ENCODE measurements at places on chromosomes 3 and 15.
A peak's percentile ranks its signal among the peaks of the same experiment; 100 is the strongest.

GRCh38 chr3:138935863-138936740 is 10.8 kb downstream of the FOXL2 start:
- peak; percentile 48 for DNase-seq

DNA sequence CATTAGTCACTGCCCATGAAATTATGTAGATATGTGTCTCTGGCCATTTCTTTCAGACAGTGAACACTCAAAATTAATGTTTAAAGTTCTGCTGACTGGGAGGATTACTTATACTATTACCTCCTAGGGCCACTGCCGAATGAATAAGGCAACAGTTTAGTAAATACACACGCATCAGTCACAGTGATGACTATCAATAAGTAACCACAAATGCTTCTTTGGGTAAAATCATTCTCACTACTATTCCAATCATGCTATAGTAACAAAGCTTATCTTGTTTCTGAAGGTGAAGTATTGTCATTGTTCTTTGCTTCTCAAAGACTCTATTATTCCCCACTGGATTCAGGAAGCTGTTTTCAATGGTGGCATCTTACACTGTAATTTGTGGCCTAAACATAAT is 478.8 kb downstream of the EPHA3 start:
- DNase-seq, result no peak

- no peak for DNase-seq
These were observed 162.3 kb downstream of the GABRG3 start for GRCh38 chr15:27133249-27133648.

DNA sequence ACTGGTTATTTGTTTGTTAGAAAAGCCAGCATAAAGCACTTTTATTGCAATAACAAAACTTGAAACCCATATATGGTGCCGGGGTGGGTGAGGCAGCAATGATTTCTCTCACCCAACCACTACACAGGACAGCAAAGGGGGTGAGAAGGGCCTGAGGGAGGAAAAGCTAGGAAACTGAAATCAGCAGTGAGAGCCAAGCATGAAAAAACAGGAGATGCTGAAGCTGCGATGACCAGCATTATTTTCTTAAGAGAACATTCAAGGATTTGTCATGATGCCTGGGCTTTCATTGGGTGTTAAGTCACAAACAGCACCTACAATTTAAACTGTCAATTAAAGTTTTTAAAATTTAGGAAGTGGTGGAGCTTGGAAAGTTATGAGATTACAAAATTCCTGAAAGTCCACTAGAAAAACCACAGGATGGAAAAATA is 11.9 kb upstream of the TM4SF4 start:
- no peak for DNase-seq

GRCh38 chr15:76368122-76368621 is 31.6 kb downstream of the ISL2 start:
- DNase-seq, result peak; percentile 40

GRCh38 chr15:70323111-70323851 is 225.6 kb upstream of the TLE3 start:
- DNase-seq, result no peak

DNA sequence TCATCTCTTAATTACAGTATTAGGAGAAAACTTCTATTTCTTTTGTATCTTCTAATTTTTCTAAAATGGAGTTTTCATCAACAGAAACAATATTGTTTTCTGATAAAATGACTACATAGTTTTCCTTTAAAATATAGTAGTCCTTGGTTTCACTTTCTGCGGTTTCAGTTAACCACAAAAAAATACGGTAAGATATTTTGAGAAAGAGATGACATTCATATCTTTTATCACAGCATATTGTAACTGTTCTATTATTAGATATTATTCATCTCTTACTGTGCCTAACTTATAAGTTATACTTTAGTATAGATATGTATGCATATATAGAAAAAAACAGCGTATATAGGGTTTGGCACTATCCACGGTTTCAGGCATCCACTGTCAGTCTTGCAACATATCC is 2.3 kb downstream of the B4GALT4 start:
- no peak for DNase-seq

DNA sequence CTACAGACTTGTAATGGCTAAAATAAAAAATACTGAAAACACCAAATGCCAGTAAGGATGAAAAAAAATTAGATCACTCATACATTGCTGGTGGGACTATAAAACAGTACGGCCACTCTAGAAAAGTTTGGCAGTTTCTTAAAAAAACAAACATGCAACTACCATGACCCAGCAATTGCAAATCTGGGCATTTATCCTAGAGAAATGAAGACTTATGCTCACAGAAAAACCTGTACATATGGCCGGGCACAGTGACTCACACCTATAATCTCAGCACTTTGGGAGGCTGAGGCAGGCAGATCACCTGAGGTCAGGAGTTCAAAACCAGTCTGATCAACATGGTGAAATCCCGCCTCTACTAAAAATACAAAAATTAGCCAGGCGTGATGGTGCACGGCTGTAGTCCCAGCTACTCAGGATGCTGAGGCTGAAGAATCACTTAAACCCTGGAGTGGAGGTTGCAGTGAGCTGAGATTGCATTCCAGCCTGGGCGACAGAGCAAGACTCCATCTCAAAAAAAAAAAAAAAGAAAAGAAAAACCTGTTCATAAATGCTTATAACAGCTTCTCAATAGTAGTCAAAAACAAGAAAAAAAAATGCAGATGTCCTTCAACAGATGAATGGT is 5.6 kb downstream of the TP53BP1 start:
- DNase-seq, result no peak

DNA sequence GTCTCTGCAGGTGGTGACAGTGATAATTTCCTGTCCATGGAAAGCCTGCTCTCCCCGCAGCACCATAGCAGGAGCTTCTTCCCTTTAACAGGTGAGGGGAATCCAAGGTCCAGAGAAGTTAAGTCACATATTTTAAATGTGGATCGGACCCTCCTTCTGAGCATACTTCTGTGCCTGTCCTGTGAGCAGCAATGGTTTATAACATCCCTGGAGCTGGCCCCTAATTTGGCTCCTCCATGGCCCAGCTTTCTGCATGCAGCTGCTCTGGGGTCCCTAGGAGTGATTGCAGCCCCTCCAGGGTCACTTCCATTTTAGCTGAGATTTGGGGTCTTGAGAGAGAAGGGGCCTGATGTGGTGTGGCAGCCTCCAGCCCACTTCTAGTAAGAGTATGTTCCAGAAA is 127.8 kb downstream of the EEFSEC start:
- DNase-seq, result peak; percentile 11

All from epithelial cell of esophagus (primary cell).